ENCODE measurements at places on chromosomes 12 and 14. TPM values are rescaled to one million over a fixed set of nuclear protein-coding genes. Genes with fewer than 3 reads are reported as not detected.

DNA sequence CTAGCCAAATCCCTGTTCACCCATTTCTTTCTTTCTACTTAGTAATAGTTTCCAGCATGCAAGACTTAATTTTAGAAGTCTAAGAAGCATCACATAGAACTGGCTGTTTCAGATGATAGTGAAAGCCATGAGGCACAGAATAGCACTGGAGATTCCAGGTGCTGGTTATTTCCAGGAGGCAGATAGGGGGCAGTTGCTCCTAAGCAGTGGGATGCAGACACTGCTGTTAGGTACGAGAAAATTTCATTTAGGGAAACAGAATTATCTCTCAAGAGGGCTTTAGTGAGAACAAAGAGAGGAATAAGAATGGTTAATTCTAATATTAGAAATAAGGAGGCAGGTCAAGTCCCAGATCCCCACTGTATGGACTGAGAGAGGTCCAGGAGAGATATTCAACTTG, 3.6 kb upstream of the MDGA2 start:
- DNase-seq: no peak

DNA sequence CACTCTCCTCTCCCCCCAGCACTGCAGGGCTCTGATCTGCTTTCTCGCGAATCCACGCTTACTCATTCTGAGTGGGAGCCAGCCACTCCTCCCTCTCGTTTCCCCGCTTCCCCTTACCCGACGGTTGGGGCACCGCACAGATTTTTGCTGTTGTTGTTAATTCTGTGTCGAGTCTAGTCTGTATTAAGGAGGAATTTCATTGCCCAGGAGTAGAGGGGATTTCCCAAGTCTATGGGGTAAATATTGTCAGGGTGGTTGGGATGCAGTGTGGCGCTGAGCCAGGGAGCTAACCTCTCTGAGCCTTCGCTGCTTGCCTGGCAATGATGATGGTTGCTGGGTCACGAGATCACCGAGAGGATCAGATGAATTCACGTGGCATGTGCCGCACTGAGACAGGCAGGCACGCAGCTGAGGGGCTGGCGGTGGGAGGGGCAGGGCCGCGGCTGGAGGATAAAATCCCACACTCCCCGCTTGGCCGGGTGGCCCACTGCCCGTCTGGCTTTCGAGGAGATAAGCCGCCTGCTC, 18.5 kb downstream of the NCOR2 start:
- DNase-seq: peak; percentile 64

GRCh38 chr12:41418586-41418985, 230.5 kb downstream of the PDZRN4 start:
- DNase-seq: no peak

- no peak for DNase-seq
Measured at GRCh38 chr14:90568405-90568804, 171.6 kb downstream of the CALM1 start.

DNA sequence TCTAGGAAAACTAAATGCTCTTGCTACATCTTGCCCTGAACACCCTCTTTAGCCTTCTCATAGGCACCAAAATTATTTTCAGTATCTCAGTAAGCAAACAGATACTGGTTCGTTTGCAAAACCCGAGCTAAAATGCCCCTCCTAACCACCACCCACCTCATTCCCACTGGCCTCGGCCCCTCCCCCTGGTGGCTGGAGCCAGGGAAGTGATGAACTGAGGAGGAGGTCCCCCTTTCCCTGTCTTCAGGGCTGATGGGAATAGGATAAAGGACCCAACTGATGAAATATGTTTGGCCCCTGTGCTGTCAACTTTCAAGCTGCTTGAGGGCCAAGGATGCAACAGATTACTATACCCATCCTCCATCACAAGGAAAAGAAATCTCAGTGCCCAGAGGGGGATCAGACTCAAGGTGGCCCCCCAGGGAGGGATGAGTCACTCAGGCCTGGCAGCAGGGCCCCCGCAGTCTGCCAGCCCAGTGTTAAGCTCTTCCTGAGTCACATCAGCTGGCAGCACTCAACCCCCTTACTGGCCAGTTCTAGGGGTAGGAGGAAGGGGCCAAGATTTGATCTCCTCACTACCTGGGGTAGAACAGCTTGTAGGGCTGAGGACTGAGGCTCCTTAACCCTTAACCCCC, 1.7 kb downstream of the ANKRD52 start:
- peak; percentile 92 for DNase-seq

GRCh38 chr12:95201056-95201670, 16.1 kb downstream of the FGD6 start:
- DNase-seq: no peak

DNA sequence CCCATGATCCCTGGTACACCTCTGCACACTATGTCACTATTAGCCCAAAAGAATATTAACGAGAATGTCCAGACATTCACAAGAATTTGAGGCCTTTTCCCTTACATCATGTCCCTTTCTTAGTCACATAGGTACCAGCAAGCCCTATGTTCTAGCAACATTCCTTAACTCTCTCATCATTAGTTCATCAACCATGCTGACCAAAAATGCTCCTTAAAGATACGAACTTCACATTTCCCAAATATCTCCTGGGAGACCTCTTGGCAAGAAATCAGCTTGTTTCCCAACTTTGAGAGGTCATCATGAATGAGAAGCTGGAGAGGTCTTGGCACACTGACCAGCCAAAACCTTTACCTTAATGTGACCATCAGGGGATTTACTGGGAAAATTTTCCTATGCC, 4.6 kb downstream of the SALL2 start:
- DNase-seq: no peak

- DNase-seq: no peak
Measured at GRCh38 chr14:81434230-81434629, 34.1 kb upstream of the STON2 start.

The CARMIL3 gene
- polyA plus RNA-seq: not detected

The TMTC2 gene
- 1.0 TPM for polyA plus RNA-seq

The ADCY6 gene
- 5.3 TPM for polyA plus RNA-seq
